ENCODE measurements at places on chromosomes 16 and 17.
A peak's percentile ranks its signal among the peaks of the same experiment; 100 is the strongest.

GRCh38 chr17:62757500-62757951 lies 50.6 kb downstream of the MARCHF10 start:
- no peak for DNase-seq

- peak; percentile 98 for DNase-seq
These were observed at the start of gene TMUB2 for GRCh38 chr17:44186307-44187130. Gene TMUB2, plus strand, starts transcription at chr17:44186972. Its CDS starts 737 bp downstream, at chr17:44187709.

DNA sequence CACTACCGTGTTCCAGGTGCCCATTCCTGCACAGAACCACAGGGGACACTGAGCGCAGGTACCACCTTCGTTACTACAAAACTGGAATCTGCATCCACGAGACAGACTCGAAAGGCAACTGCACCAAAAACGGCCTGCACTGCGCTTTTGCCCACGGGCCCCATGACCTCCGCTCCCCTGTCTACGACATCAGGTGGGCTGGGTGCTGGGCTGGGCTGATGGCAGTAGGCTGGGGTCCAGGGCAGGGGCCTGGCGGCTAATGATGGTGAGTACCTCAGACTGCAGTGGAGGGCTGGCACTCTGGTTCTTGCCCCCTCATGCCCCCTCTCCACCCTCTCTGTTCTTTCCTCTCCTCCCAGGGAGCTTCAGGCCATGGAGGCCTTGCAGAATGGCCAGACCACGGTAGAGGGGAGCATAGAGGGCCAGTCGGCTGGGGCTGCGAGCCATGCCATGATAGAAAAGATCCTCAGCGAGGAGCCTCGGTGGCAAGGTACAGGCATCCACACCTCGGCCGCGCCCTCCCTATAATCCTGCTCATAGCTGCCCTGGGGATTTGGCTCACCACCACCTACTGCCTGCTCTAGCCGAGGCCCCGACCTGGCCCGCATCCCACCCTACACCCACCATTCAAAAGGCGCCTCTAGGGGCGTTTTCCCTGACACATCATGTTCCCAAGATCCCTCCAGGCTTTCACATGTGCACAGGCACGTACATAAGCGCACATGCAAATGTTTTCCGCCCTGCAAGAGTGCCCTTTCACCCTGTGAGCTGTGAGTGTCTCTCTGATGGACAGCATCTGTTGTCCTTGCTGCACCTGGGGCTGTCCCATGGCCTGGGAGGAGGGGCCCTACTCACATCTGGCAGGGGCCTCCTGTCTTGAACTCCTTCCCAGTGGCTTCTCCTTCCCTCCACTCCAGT lies 27.7 kb downstream of the UNK start:
- no peak for DNase-seq

DNA sequence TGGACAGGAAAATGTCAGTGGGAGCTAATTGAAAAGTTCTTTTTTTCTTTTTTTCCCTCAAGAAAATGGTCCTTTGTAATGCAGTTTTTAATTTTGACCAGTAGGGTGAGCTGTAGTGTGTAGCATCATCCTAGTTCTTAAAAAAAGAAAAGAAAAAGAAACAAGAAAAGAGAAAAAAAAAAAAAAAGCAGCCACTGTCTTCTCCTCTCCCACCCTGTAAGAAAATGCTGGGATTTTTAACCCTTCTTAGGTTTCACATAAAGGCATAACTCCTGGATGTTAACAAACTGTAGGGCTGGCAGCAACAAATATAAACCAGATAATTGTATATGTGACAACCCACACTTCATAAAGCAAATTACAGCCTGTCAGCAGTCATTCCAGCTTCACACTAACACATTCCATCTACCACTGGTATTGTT lies 78.1 kb downstream of the SKAP1 start:
- DNase-seq, result no peak

DNA sequence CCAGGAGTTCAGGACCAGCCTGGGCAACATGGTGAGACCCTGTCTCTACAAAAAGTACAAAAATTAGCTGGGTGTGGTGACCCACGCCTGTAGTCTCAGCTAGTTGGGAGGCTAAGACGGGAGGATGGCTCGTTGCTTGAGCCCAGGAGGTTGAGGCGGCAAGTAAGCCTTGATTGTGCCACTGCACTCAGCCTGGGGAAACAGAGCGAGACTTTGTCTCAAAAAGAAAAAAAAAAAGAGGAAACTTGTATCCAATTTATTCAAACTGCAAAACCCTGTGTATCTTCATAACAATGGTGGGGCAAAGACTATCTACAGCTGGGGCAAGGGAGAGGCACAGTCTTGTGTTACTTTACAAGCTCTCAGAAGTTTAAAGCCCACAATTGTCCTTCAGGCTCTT lies 21.5 kb downstream of the GRB7 start:
- no peak for DNase-seq

DNA sequence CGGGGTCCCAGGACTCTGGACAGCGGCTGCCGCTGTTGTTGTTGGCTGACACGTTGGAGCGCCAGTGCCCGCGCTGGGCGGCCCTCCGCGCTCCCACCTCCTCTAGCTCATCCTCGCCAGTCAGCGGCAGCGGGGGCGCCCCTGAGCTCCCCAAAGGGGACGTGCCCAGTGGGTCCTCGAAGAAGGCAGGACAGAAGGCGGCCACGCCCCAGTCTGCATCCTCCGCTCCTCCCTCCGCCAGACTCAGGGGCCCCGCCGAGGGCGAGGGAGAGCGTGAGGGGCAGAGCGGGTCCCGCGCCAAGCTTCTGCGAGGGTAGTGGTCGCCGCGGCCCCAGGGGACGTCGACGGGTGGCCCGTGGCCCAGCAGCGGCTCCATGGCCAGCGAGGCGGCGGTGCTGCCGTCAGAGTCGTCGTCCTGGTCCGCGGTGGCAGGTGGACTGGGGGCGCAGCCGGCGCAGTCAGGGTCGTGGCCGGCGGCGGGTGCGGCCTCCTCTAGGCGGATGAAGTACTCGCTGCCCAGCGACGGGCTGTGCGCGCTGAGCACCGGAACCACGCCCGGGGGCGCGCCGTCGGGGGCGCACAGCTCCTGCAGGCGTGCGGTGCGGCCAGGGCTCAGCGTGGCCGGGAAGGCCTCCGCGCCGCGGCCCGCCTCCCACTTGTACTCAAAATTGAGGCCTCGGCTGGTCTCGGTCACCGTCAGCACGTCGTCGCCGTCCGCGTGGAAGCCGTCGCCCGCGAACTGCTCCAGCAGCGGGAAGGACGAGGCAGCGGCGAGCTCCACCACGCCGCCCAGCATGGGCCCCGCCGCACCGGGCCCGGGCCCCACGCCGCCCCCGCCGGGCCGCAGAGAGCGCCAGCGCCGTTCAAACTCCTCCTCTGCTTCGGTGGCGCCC lies 43.2 kb upstream of the PVALEF start:
- DNase-seq, result no peak

DNA sequence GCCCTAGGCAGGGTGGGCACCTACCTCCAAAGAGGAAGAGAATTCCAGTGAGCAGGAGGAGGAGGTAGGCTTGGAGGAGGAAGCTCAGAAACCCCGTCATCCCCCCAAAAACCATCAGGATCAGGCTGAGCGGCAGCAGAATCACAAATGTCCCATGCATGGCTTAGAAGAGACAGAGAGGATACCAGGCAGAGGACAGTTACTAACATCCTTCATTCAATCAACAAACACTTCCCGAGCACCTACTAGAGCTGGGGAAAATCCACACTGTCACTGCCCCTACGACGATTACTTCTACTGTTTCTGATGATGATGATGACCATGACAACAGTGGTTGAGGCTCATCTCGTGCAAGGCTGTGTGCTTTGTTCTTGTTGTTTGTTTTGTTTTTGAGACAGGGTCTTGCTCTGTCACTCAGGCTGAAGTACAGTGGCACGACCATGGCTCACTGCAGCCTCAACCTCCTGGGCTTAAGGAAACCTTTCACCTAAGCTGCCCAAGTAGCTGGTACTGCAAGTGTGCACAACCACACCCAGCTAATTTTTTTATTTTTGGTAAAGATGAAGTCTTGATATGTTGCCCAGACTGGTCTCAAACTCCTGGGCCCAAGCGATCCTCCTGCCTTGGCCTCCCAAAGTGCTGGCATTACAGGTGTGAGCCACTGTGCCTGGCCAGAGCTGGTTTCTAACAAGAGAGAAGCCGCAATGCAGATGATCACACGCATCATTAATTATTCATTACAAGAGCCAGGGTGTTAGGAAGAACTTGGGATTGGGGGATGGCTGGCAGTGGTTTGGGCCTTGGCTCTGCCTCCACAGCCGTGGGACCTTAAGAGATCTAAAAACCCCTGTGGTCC lies 18.0 kb downstream of the TMEM114 start:
- no peak for DNase-seq

DNA sequence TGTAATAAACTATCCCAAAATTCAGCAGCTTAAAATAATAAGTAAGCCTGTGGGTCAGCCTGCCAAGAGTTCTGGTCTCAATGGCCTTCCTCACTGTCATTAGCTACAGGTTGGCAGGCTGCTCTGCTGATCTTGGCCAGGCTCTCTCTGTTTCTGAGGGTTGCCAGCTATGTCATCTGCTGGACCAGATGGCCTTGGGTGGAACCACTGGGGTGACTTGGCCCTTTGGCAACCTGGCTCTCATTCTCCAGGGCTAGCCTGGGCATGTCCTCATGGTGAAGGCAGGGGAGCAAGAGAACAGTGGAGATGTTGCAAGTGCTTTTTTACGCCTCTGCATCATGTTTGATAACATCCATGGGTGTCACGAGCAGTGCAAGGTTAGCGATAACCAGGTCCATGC lies 13.9 kb downstream of the ITGAM start:
- DNase-seq, result no peak

- no peak for DNase-seq
These were observed 14.5 kb downstream of the MPO start for GRCh38 chr17:58265902-58266875.

DNA sequence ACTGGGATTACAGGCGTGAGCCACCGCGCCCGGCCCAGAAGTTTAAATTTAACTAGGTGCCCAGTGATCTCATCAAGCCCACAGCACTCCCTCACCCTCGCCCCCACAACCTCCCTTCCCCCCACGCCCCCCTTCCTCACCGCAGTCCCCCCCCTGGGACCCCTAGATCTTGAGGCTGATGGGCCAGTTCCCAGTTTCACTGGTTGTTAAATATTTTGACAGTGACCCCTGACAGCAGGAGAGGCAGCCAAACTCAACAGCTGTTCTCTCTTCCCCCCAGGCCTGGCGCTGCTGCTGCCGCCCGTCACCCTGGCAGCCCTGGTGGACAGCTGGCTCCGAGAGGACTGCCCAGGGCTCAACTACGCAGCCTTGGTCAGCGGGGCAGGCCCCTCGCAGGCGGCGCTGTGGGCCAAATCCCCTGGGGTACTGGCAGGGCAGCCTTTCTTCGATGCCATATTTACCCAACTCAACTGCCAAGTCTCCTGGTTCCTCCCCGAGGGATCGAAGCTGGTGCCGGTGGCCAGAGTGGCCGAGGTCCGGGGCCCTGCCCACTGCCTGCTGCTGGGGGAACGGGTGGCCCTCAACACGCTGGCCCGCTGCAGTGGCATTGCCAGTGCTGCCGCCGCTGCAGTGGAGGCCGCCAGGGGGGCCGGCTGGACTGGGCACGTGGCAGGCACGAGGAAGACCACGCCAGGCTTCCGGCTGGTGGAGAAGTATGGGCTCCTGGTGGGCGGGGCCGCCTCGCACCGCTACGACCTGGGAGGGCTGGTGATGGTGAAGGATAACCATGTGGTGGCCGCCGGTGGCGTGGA lies 15.6 kb downstream of the QPRT start:
- no peak for DNase-seq

DNA sequence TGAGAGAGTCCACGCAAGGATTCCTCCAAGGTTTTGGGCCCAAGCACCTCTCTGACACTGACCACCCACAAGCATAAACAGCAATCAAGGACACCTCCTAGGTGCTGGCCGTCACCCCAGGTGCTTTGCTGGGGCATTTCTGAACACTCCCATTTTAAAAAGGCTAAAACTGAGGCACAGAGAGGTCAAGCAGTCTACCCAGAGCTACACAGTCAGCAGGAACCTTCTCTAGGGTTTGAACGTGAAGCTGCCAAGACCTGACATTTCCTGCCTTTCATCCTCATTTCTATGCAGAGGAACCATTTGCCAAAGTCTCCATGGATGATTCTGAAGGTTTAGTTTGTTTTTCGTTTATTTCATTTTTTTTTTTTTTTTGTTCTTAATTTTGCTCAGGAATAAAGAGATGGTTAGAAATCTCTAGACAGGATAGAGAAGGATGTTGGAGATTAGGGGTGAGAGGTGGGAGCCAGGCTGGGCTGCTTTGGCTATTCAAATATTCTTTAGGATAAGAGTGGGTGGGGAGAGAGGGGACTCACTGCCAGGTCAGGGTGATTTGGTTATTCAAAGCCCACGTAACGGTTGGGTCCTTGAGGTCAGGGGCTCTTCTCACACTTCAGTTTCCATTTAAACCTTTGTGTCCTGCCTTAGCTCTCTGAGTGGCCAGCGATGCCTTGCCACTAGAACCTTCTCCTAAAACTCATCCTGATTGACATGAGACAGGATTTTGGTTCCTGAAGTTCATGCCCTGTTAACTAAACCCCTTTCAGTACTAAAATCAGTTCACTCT lies 6.2 kb downstream of the PLCG2 start:
- DNase-seq, result no peak

GRCh38 chr17:58271216-58271931 lies 9.4 kb downstream of the MPO start:
- no peak for DNase-seq

DNA sequence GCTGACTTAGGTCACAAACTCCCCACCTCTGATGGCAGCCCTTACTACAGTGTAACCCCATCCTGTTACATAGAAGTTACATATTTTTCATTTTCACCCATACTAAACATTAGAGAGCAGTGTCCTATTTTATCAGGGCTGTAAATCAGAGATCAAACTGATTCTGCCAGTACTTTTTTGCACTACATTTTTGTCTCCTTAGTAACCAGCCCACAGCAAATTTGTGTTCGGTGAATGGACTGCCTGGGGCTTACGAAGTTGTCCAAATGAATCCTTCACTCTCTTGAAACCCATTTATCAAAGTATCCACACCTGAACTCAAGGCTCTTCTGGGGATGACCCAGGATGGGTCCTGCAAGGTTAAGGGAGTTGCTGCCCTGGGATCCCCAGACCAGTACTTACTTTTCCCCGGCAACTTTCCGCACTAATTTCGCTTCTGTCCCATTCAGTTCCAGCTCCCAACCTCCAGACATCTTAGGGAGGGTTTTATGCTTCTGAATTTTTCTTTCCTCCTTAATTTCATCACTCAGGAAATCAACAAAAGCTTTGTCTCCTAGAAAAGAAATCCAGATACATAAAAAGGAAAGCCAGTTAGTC lies 1.1 kb downstream of the C1QBP start:
- no peak for DNase-seq

Data from stimulated activated CD8-positive, alpha-beta memory T cell treated with anti-CD3 and anti-CD28 coated beads, Interleukin-15, amount 100 ng/mL, for 24 hours (primary cell).